ENCODE measurements at places on chromosomes 7 and 10.

DNA sequence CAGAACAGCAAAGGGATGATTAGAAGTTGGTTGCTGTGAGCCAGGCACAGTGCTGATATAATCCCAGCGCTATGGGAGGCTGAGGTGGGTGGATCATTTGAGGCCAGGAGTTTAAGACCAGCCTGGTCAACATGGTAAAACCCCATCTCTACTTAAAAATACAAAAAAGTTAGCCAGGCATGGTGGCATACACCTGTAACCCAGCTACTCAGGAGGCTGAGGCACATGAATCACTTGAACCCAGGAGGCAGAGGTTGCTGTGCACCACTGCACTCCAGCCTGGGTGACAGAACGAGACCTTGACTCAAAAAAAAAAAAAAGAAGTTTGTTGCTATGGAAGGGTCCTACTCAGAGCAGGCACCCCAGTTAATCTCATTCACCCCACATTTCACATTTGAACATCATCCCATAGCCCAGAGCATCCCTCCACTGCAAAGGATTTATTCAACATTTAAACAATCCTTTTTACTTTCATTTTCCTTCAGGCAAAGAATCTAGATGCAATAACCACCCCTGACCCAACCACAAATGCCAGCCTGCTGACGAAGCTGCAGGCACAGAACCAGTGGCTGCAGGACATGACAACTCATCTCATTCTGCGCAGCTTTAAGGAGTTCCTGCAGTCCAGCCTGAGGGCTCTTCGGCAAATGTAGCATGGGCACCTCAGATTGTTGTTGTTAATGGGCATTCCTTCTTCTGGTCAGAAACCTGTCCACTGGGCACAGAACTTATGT is 4.1 kb downstream of the IL6 start:
- no peak for DNase-seq

- DNase-seq: no peak
Measured at GRCh38 chr10:17443707-17444387, 10.5 kb downstream of the ST8SIA6 start.

DNA sequence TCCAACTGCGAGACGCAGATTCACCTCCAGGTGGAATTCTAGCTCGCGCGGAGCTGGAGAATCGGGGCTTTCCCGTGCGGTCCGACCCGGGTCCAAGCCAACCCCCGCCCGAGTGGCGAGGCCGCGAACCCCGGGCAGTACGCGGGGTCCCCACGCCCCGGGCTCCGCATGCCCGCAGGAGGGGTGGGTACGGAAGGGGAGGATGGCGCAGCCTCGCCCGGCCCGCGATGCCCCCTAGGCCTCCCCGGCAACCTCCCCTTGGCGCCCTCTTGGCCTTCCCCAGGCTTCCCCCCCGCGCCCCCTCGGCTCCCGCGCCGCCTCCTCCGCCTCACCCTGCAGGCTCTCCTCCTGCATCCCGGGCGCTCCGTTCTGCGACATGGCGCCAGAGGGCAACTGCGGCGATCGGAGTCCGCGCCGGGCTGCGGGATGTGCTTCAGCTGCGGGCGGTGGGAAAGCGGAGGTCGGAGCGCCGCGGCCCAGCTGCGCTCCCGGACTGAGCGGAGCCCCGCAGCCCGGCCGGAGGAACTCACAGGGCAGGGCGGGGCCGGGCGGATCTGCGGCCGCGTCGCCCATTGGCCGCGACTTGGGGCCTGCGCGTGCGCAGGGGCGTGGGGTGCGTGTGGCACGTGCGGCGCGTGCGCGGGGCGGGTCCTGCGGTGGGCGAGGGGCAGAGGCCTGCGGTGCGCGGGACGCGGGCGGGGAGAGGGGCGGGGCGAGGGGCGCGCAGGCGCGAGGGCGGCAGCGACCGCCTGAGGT is at the start of gene BNIP3:
Gene BNIP3 (minus strand): TSS at position 495 of the 756 bp plus-strand sequence. CDS start 117 bp downstream, at position 378.
- DNase-seq: no peak

- DNase-seq: no peak
Measured at GRCh38 chr7:26423436-26423835, 131.8 kb downstream of the SNX10 start.

DNA sequence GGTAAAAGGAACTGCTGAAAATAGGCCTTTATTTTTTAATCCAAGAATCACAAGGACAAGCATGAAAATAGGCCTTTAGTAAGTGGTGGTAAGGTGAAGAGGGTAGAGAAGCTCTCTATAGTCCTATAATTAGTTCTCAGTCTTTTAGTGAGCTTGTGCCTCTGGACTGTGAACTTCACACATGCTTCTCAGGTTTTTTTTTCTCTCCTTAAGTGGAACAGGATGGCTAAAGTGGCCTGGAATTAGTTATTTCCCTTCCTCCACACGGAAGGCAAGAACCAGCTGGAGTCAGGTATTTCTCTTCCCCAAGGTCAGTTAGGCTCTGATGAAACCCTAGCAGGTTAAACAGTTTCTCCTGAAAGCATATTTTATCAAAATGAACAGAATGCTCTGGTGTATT is 203.0 kb upstream of the MINDY3 start:
- DNase-seq: no peak

DNA sequence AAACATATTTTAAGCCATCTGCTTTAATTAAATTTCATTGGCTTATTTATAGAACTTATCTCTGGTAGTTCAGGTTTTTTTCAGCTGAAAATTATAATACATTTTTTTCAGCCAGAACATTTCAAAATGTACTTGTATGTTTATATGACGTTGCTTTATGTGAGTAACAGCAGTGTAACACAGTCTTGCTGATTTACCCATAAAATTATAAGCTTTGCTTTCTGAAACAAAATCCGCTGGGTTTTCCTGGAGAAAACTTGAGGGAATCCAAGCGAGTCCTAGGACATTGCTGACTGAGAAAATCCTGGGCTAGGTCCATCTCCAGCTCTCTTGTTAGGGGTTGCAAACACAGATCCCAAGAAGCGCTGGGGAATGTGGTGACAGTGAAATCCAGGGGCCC is 112.2 kb upstream of the GATA3 start:
- DNase-seq: no peak

GRCh38 chr7:50379082-50379481 is 71.1 kb downstream of the FIGNL1 start:
- DNase-seq: no peak

DNA sequence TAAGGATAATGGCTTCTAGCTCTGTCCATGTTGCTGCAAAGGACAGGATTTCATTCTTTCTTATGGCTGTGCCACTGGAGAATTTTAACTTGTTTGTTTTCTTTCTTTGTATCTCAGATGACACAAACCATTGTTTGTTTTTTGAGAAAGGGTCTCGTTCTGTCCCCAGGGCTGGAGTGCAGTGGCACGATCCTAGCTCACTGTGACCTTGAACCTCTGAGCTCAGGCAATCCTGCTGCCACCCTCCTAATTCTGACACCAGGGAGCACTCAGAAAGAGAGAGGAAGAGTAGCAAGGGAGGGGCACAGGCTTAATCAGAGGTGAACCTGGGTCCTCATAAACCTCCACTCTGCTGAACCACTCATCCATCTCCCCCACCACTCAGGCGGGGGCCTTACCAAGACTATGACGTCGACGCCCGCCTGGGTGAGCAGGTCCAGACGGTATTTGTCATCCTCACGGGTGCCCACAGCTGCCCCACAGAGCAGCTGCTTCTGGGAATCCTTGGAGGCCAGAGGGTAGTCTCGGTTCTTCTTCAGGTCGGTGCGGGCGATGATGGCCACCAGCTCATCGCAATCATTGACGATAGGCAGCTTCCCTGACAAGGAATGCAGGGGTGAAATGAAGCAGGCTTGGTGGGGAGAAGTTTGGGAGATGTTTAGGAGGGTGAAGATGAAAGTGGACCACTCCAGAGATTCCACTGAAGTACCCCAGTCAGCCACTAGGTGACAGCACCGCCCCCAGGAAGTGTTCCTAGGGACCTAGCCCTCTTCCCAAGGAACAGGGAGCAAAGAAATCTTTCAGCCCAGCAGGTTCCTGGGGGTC is 11.6 kb downstream of the IMPDH1 start:
- no peak for DNase-seq

DNA sequence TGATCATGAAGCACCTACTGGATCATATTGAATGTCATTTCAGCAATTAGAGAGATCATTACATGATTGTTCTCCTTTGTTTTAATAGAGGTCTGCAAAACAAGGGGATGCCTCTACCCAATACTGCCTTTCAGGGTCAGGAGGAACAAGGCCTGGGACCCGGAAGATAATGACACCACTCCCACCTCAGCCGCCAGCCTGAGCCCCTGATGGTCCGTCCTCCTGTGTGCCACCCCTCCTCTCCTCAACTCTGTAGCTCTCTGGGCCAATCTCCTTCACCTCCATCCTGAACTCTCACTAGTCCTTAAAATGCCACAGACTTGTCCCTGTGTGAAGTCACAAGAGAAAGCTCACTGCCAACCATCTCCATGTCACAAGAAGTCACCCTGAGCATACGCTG is 38.0 kb downstream of the KCNMA1 start:
- no peak for DNase-seq

GRCh38 chr10:129961157-129961701 is 2.8 kb downstream of the EBF3 start:
- DNase-seq: no peak

GRCh38 chr10:97731346-97732051 is 5.4 kb upstream of the ZFYVE27 start:
- peak; percentile 29 for DNase-seq

- no peak for DNase-seq
Measured at GRCh38 chr10:119455609-119456434, 86.7 kb downstream of the RGS10 start.

- no peak for DNase-seq
Measured at GRCh38 chr10:123930340-123931001, 38.9 kb upstream of the CPXM2 start.

GRCh38 chr7:142793156-142793555 is 22.4 kb downstream of the PRSS2 start:
- no peak for DNase-seq

DNA sequence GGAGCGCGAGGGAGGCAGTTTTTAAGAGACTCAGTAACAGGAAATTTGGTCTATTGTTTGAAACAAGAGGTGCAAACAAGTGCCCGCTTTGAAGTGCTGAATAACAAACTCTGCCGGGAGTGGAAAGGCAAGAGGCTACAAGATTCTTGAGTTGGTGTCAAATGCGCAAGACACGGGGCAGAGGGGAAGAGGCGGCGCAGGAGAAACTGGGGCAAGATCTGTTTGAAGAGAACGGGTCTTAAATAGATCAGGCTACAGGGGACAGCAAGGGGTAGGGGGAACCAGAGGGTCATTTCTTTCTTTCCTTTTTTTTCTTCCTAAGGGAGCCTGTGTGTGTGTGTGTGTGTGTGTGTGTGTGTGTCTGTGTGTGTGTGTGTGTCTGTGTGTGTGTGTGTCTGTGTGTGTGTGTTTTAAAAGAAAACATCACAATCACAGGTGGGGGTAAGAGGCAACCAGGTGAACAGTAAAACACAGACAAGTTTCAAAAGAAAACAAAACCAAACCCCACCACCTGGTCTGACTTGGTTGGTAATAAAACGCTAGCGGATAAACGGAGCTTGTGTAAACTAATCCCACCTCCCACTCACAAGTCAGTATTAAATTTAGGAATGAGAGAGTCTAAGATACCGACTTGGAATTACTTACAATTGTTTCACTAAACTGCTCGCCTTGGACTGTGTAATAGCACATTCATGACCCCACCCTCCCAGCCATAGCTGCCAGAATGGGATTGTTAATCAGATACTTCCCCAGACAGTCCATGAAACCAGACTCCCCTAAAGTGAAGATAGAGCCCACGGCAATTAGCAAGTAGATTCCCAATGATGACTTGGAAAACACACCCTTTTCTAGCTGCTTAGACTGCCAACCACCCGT is 13.1 kb upstream of the CUX1 start:
- DNase-seq: no peak

- DNase-seq: no peak
Measured at GRCh38 chr10:69817078-69817581, 15.4 kb downstream of the COL13A1 start.

- DNase-seq: no peak
Measured at GRCh38 chr10:125041856-125042506, 100.1 kb downstream of the ZRANB1 start.

DNA sequence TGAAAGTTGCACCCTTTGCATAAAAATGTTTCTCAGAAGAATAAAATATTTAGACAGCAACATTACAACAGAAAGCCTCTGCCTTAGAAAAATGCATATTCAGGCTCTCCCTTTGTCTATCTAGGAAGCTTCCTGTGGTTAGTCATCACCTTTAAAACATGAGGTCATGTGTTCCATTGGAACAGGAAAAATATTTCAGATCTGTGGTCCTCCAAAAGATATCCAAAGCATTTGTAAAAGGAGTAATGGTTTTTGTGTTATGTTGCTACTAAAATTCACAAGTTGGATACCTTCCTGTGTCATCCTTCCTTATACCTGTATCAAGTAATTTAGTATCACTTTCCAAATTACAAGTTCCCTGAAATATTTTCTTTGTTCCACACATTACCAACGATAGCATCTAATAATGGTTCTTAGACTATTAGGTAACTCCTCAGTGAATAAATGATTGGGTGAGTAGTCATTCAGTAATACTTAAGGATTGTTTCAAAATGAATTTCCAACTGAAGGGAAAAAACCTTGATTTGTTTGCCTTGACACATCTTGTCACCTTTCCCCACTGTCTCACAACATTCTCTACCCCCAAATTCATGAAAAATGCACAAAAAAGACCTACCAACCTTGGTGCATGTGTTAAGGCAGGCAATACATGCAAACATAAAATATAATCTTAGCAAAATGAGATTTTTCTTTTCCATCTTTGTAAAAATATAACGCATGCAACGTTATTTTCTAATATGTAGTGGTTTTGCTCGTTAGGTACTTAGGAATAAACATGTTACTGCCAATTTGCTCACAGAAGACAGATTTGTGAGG is 19.7 kb upstream of the RHOBTB1 start:
- DNase-seq: no peak

DNA sequence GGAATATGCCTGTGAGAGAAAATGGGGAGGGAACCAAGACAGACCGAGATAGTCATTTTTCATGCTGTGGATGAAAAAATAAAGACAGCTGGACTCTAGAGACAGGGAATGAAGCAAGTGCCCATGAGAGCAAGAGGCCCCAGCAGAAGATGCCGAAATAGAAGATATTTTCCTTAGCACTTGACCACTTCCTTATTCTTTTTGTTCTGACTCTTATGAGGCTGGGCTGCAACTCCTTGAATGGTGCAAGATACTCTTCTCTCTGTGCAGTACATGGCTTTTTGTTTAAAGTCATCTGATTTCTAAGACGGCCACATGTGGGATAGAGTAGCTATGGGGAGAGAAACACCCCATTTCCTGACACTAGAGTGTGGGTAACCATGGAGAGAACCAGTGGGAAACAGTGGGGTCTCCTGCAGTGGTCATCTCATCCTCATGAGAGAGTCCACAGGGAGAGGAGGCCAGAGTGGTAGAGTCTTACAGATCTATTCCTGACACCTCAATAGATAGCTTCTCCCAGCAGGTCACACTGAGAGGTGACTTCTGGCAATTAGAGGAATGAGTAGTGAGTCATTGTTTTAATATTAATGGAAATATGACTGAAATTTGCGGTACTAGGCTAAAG is 18.0 kb upstream of the VCL start:
- no peak for DNase-seq

Data from NCI-H2081 treated with DMSO at 0.1 percent for 48 hours (cell line).